ENCODE measurements at places on chromosomes 5 and 9. TPM values are rescaled to one million over a fixed set of nuclear protein-coding genes. Genes with fewer than 3 reads are reported as not detected.

Gene TMEM174
- not detected for total RNA-seq

Gene TERT
- not detected for total RNA-seq

DNA sequence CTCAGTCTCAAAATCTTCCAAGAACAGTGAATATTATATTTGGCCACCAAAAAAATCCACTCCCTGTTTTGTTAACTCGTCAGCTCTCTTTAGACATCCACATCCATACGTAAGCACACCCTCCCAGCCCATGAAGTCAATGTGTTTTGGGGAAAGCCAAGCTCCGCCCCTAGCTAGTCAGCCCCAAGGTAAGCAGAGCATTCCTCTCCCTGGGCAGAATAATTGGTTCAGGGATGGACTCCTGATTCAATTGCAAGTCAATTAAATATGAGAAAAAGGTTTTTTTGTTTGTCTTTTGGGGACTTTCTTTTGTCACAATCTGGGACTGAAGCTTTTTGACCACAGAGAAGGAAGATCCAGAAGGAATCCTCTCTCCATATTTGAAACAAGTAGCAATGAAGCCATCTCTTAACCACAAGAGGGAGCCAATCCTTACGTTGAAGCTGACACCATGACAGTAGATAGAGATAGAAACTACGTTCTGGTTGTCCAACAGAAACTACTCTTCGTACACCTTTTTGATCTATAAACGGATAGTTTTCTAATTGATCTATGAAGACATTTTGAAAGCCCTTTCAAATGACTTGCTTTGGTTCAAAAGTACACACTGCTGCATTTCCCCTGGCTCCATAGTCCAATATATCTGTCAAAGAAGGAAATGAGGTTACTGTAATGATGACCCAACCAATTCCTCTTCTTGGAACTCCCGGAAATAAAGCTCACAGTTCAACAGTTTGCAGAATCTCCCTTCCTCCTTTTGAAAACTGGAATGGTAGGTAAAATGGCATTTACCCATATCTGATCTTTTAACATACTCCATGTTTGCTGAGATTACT is 166.4 kb downstream of the TLE1 start:
- DNase-seq = no peak

Gene CAPSL
- total RNA-seq = not detected

- DNase-seq = no peak
These were observed 1.8 kb upstream of the DIPK1B start for GRCh38 chr9:136710543-136710942.

DNA sequence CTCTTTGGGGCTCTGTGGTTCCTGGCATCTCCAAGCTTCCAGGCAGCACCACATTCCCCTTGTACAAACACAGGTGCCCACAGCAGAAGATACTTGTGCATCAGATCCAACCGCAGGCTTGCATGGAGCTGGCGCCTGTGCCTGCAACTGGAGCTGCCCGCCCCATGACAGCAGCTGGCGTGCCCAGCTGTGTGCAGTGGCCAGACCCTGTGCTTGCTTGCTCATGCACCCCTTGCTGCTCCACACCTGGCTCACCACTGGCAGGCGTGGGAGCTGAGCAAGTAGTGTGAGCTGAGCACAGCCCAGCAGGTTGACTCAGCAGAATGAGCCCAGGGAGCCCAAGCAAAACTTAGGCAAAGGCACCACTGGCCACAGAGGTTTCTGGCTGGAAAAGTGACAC is 84.4 kb upstream of the STARD4 start:
- no peak for DNase-seq
